Fibroblast of skin of left biceps (primary cell): ENCODE measurements at places on chromosomes 7 and 10.
A peak's percentile ranks its signal among the peaks of the same experiment; 100 is the strongest.

DNA sequence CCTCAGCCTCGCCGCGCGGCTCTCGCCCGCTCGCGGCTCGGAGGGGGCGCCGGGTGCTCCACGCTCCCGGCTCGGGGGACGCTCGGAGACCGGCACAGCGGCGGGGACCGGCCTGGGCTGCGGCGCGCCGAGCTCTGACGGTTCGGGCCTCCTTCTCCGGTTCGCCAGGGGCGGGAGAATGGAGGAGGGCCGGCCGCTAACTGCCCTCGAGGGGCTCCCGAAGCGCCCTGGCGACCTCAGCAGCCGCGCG is 232 bp upstream of the GRID1 start:
- DNase-seq = no peak

DNA sequence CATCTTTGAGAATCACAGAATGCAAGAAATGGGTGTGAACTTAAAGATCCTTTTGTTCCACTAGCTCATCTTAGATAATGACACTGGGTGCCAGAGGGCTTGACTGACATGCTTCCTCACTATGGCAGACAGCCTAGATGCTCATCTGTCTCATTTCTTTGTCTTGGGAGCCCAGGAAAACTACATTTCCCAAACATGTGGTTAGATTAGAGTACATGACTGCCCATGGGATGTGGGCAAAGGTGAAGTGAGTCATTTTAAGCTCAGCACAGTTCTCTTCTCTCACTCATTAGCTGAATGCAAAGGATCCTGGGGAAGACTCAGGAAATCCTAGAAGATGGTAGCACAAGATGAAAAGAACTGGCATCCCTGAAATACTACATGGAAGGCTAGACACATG is 32.5 kb upstream of the TBX20 start:
- no peak for DNase-seq

- no peak for DNase-seq
Observed at GRCh38 chr10:112969542-112969941, 19.5 kb downstream of the TCF7L2 start.

GRCh38 chr10:100311298-100311697 is 18.7 kb downstream of the PKD2L1 start:
- DNase-seq = no peak

- DNase-seq = peak; percentile 44
Observed at GRCh38 chr7:46485481-46486065, 564.5 kb upstream of the IGFBP3 start.

- no peak for DNase-seq
Observed at GRCh38 chr10:13750299-13751190, 163.8 kb downstream of the PRPF18 start.

- no peak for DNase-seq
Observed at GRCh38 chr10:110864662-110865140, 7.0 kb upstream of the PDCD4 start.

- DNase-seq = peak; percentile 12
Observed at GRCh38 chr7:24378871-24379616, 95.1 kb downstream of the NPY start.

DNA sequence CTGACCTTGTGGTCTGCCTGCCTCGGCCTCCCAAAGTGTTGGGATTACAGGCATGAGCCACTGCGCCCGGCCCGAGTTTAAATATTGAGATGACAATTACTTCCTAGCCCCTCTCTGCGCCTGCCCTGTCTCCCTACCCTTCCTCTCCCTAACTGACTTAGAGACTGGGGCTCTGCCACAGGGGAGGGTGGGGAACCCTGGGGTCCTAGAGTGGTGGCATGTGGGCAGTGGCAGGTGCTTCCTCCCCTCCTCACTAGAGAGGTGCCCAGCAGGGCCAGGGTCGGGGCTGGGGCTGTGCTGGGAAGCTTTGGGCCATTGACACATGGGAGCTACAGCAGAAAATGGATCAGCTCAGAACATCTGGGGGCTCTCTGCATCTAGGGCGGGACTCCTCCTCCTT is 7.0 kb upstream of the ACHE start:
- no peak for DNase-seq

DNA sequence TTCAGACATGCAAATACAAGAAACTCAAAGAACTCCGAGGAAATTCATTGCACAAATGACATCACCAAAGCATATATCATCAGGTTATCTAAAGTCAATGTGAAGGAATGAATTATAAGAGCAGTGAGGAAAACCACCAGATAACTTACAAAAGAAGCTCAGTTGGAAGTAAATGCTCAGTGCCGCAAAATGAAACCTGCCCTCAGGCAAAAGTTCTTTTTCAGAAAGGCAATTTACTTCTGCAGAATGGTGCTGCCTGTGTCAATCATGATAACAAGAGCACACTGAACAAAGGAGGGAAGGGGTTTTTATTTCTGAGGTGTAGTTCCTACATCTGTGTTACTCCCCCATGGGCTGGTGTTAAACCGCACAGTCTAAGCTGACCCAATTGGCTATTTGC is 550.6 kb upstream of the SEMA3D start:
- DNase-seq = no peak

DNA sequence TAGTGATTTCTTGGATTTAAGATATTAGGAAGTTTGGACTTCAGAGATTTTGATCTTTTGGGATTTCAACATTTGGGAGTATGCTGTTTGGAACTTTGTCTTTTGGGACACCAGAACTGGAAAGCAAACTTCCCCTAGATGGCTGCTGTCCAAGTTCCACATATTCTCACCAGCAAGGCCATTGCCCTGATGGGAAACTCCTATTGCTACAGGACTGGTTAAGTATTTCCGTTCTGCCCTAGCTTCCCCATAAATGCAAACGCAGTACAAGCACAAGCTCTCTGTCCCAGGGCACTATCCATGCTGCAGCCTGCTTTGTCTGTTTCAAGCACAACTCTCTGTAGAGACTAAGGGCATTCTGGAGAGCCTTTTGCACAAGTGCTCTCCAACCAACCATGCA is 79.3 kb upstream of the SLC25A13 start:
- no peak for DNase-seq
